ENCODE measurements at places on chromosomes 5 and 9.

GRCh38 chr5:143113461-143113860, 290.0 kb downstream of the NR3C1 start:
- no peak for DNase-seq

DNA sequence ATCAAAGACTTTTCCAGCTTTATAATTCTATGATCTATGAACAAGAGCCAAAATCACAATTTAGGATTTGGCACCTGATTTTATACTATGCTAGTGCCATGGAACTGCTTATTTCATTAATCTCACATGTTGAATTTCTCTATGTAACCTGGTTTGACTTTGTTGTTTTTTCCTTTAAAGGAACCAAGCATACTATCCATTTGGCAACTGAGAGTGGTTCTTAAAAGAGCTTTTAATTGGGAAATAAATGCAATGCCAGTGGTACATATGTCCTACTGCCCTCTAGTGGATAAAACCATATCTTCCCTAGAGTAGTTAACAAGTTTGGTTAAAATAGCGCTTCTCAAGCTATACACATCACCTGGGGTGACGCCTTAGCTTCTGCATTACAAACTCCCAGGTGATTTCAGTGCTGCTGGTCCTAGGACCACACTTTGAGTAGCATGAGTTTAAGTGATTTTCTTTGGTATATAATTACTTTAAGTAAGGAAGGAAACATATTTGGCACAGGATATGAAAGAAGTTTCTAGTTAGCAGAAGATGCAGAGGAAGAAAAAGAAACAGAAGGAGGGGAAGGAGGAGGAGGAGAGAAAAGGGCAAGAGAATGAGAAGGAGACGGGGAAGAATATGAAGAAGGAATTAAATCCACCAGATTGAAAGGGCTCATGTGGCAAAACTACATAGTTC, 56.8 kb downstream of the FGF10 start:
- peak; percentile 55 for DNase-seq

GRCh38 chr9:28730111-28730510, 1156.8 kb upstream of the C9orf72 start:
- DNase-seq, result no peak

- no peak for DNase-seq
Measured at GRCh38 chr9:76023715-76024195, 133.3 kb downstream of the PCSK5 start.

GRCh38 chr9:8857926-8858595, 1058.5 kb upstream of the DMAC1 start:
- DNase-seq, result no peak

DNA sequence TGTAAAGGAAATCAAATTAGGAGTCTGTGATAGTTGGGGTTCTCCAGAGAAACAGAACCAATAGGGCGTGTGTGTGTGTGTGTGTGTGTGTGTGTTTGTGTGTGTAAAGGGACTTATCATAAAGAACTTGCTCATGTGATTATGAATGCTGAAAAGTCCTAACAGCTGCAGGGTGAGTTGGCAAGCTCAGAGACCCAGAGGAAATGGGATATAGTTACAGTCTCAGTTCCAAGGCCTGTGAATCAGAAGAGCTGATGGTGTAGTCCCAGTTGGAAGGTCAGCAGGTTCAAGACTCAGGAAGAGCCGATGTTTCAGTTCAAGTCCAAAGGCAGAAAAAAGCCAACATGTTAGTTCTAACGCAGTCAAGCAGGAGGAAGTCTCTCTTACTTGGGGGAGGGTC, 214.2 kb downstream of the ELAVL2 start:
- no peak for DNase-seq

DNA sequence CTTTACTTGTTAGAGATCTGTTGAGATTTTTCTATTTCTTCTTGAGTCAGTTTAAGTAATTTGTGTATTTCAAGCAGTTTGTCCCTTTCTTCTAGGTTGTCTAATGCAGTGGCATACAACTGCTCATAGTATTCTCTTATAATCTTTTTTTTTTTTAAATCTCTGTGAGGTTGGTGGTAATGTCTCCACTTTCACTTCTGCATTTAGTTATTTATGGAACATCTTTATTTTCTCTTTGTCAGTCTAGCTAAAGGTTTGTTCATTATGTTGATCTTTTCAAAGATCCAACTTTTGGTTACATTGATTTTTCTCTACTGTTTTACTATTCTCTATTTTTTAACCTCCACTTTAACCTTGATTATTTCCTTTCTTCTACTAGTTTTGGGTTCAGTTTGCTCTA, 13.8 kb downstream of the FOXE1 start:
- DNase-seq, result no peak

GRCh38 chr5:172370237-172370640, 84.1 kb downstream of the SH3PXD2B start:
- DNase-seq, result no peak

GRCh38 chr5:111537141-111538024, 25.0 kb upstream of the STARD4 start:
- DNase-seq, result no peak

- DNase-seq, result no peak
Measured at GRCh38 chr9:130320723-130321481, 55.3 kb downstream of the HMCN2 start.

DNA sequence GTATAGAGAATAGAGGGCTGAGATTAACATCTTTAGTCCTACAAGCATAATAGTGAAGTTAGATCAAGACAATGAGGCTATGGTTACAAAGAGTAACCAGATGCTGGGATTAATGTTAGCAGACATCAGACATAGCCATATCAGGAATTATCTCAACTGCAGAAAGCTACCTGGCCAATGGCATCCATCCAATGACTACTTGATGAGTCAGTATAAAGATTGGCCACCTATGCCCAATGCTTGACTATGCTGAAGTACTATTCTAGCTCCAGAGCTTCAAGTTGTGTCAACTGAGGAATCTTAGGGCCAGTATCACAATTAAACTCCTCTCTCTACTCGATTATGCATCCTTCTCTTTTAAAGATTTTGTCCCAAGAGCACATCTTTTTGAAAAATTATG, 541.4 kb downstream of the PRELID2 start:
- no peak for DNase-seq

DNA sequence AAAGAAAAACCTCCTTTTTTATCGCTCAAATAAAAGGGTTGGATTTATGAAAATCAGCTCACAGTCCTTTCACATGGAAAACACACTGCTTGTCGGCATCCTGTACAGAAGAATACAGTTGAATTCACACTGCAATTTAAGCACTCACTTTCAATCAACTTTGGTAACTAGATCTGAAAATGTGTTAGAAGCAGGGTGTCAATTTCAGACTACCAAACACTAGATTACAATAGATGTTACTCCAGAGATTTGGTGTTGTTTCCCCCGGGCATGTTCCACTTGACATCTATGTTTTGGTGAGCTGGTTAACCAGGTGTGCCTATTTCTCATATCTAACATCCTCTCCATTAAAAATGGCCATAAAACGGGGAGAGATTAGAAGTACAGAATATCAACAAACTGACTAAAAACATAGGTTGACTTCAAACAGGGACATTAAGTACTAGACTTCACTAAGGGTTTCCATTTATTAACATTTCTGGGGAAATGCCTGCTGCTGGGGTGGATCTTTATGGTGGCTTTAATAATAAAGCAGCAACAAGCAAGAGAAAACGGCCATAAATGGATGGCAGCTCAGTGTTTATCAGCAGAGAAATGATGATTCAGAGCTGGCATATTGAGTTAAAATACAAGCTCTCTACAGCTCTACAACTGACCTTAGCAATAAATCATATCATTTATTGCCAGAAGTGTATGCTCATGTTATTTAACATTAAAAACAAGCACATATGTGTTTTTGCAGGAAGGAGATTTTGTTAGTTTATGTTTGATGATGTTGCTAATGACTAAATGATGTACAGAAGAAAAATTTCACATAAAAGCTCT, 158.8 kb downstream of the SLF1 start:
- no peak for DNase-seq

GRCh38 chr5:115068239-115069086, 101.2 kb downstream of the TRIM36 start:
- peak; percentile 9 for DNase-seq

GRCh38 chr9:98951967-98952366, 8.3 kb downstream of the COL15A1 start:
- no peak for DNase-seq

GRCh38 chr5:7849681-7850394, 1.1 kb downstream of the CFAP90 start:
- DNase-seq, result no peak

GRCh38 chr5:1641560-1642166, 117.9 kb upstream of the LPCAT1 start:
- peak; percentile 87 for DNase-seq

DNA sequence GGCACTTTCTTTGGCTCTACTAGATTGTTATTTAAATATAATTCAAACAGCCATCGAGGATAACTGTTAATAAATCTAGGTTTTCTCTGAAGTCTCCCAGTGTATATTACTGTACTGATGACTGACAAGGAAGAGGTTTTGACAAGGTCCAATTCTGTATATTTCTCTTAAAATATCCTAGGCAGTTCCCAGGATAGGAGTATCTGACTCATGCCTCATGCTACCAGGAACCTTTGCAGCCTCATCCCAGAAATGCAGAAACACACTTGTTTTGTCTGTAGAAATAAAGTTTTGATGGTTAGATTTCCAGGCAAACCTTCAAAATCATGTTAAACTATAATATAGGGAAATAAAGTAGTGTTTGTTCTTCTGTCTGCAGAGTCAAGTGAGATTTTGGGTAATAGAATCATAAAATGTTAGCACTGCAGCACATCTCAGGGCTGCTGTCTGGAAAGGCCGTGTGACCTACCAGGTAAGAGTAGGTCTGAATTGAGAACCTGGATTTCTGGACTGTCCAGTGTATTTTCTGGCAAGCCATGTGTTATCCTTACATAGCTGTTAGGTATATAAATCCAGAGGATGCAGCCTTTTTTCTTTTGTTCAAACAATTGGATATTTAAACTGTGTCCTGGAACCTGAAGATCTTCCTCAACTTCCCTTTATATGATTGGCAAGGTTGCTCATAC, 8.3 kb downstream of the UBE2D2 start:
- no peak for DNase-seq

DNA sequence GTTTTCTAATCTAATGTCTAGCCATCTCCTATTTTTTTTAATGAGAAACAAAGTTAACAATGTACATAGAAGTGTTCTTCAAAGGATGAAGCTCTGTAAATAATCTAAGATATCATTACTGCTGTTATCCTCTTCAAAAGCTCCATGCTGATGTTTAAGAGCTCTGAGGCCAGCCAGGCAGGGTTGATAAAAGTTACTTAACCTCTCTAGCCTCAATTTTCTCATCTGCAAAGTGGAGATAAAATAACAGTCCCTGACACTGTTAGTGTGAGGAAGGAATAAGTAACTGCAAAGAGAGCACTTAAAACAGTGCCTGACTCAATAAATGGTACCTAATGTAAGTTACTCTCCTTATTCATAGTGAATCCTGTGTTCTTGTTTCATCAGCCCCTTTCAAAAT, 60.1 kb downstream of the LHFPL2 start:
- DNase-seq, result no peak

DNA sequence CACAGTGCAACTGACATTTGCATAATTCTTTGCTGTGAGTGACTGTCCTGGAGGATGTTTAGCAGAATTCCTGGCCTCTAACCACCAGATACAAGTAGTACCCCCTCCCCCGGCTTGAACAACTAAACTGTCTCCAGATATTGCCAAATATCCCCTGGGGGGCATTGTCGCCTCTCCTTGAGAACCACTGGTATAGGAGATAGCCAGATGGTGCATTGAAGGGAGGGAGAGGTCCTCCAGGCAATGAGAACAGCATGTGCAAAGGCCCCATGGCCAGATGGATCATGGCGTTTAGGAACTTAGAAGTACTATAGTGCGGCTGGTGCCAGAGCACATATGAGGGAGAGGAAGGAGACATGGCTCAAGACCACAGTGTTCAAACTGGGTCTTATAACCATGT, 18.9 kb upstream of the ORM1 start:
- DNase-seq, result no peak

- DNase-seq, result peak; percentile 18
Measured at GRCh38 chr5:135462304-135462703, 10.2 kb upstream of the TIFAB start.
